Memory B cell (primary cell): ENCODE measurements at places on chromosomes 4 and X.

GRCh38 chrX:21770631-21771321 is 12.9 kb upstream of the SMPX start:
- DNase-seq, result no peak

DNA sequence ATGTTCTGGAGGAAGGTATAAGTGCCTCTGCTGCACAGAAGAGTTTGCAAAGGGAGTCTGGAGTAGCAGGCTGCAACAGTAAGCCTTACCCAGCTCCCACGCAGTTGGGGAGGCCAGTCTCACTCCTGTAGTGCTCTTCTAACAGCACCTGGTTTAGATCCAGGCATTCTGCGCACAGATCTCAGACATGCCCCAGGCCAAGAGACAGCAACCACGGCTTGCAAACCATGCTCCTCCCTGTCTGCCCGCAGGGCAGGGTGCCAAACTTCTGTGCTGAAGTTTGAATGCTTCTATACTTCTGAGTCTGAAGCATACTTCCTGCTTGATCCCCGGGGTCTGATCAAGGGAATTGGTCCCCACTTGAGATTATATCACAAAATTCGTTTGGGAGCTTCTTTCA is 106.3 kb downstream of the LINC00632 start:
- DNase-seq, result no peak

GRCh38 chr4:75596061-75596460 is 34.3 kb downstream of the CDKL2 start:
- no peak for DNase-seq

GRCh38 chrX:46727441-46727840 is 31.5 kb downstream of the SLC9A7 start:
- no peak for DNase-seq

- DNase-seq, result no peak
Observed at GRCh38 chr4:150477869-150478268, 104.1 kb upstream of the MAB21L2 start.

- peak; percentile 45 for DNase-seq
Observed at GRCh38 chr4:88219099-88219498, 60.7 kb upstream of the ABCG2 start.

DNA sequence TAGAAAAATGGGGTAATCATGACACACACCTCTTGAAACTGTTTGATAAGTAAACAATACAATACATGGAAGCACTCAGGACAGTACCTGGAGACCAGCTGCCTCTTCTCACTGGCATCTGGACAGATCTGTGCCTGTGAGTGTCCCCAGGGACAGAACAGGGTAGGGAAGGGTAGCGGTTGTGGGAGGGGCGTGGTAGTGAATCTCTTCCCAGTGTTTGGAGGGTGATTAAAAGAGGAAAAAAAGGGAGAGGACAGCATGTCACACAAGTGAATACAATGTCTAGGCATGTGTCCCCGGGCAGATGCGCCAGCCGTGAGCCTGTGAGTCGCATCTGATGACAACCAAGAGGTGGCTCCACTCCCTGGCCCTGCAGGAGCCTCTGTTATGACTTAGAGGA is 138.8 kb upstream of the MSX1 start:
- no peak for DNase-seq

DNA sequence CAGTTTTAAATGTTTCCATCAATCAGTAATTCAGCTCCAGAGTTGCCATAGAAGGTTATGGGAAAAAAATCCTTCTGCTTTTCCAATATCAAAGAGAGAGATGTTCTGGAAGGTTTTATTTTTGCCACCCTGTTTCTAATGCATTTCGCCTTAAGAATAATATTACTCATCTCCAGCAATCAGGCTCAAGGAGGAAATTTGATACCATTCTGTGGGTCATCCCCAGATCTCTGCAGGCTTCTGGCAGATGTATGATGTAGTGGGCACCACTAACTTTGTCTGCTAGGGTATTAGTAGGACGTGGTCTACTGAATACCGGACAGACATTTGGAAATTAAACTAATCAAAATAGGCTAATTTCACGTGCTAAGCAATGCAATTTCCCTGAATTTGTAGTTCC is 645.4 kb upstream of the TENM3 start:
- DNase-seq, result no peak

- no peak for DNase-seq
Observed at GRCh38 chr4:128350449-128351045, 62.9 kb upstream of the PGRMC2 start.

DNA sequence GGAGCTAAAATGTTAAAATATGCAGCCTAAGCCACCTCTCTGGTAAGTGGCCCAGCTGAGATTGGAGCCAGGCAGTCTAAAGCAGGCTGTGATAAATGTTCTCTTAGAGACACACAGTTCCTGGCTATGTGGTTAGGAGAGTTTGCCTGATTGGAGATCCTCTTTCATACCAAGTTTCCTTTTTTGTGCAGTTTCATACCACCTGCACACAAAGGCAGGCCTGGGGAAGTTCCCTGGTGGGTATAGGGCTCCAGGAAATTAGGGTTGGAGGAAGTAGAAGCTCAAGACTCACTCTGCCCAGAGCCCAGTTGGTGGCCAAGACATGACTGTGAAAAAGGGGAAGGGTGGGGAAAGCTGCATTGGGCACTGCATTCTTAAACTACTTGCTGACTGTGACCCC is 16.9 kb downstream of the CYBB start:
- DNase-seq, result peak; percentile 42

GRCh38 chrX:103910430-103910829 is 52.0 kb upstream of the TMSB15B start:
- DNase-seq, result no peak

- DNase-seq, result no peak
Observed at GRCh38 chr4:87058356-87059073, 123.7 kb downstream of the AFF1 start.

GRCh38 chr4:165403637-165404036 is 24.8 kb downstream of the CPE start:
- DNase-seq, result no peak

GRCh38 chrX:41526271-41526670 is 79.1 kb downstream of the NYX start:
- DNase-seq, result no peak

GRCh38 chr4:159500861-159501260 is 398.0 kb downstream of the RAPGEF2 start:
- no peak for DNase-seq
